A549 treated with AZD2906 at 1 μM for 4 hours (cell line): ENCODE measurements at places on chromosomes 4 and X. TPM values are rescaled to one million over a fixed set of nuclear protein-coding genes. Genes with fewer than 3 reads are reported as not detected.

TSPAN7 gene
- 2.0 to 3.0 TPM (median 2.7 TPM) in 5 replicates for total RNA-seq

PDCL2 gene
- total RNA-seq = not detected in 5 replicates

MANBA gene
- 14.6 to 16.8 TPM (median 15.1 TPM) in 5 replicates for total RNA-seq

VGLL1 gene
- total RNA-seq = not detected in 5 replicates

CXorf65 gene
- total RNA-seq = not detected in 5 replicates

SRPX2 gene
- 1.8 to 3.7 TPM (median 2.5 TPM) in 5 replicates for total RNA-seq

TEX13C gene
- total RNA-seq = not detected in 5 replicates

HSFX4 gene
- 0.11 to 0.17 TPM in 2 of 5 replicates, not detected in the others for total RNA-seq
